ENCODE measurements at places on chromosomes 2 and 18.

- no peak for DNase-seq
Measured at GRCh38 chr18:1408376-1408775, 503.7 kb downstream of the ADCYAP1 start.

GRCh38 chr2:171178993-171179392 lies 18.3 kb upstream of the TLK1 start:
- no peak for DNase-seq

GRCh38 chr2:203774760-203775159 lies 68.3 kb downstream of the CD28 start:
- no peak for DNase-seq

DNA sequence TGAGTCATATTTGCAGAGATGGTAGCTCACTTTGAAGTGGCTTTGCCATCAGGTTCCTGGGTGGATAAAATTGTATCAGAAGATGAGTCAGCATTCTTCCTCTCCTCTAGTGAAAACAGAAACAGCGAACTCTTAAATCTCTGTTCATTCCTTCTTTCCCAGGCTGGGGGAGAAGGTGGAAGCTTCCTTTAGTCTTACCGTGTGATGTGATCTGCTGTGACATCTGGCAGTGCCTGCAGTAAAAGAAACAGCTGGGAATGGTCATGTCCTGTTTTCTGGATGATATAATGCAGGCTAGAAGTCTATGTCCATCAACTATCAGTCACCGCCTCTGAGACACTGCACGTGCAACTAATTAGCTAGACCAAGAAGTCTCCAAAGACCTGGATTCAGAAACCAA lies 171.6 kb downstream of the VAPA start:
- no peak for DNase-seq

GRCh38 chr2:85503851-85504777 lies 34.9 kb upstream of the MAT2A start:
- peak; percentile 63 for DNase-seq

- DNase-seq = no peak
Measured at GRCh38 chr2:240364961-240365775, 70.3 kb upstream of the GPC1 start.

- no peak for DNase-seq
Measured at GRCh38 chr2:89763254-89763580, 1071.7 kb downstream of the RPIA start.

GRCh38 chr2:62196278-62196901 lies 475 bp downstream of the B3GNT2 start:
- no peak for DNase-seq

GRCh38 chr2:21924640-21925285 lies 801.0 kb downstream of the TDRD15 start:
- DNase-seq = no peak

GRCh38 chr2:209505410-209505809 lies 81.6 kb downstream of the MAP2 start:
- DNase-seq = no peak

DNA sequence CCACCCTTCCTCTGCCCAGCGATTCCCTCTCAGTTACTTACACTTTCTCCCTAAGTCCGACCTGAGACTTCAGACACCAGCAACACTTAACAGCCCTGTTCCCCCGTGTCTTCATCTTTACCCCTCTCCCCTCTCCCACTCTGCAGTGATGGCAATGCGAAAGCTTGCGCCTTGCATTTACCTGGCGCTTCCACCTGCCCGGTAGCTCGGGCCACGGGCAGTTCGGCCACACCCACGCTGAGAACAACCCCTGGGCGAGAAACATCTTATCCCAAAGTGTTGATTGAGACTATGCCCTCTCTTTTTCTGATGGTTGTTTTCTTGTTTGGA lies 558 bp downstream of the DNAJC10 start:
- DNase-seq = no peak

DNA sequence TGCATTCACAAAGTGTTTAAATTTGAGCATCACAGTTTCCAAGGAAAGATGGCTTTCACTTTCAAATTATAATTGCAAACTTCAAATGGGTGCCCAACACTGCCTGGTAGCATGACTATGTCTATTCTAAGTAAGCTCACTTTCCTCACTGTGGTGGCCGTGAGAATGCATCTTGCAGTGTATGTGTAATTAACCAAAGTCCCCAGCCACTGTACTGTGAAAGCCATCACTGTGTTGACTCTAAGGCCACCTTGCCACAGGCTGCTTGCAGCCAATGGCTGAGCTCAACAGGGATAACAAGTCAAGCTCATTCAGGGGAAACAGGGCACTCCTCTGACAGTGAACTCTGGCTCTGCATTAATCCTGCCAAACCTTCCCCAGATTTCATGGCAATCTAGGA lies 43.3 kb upstream of the LGALSL start:
- no peak for DNase-seq

- no peak for DNase-seq
Measured at GRCh38 chr18:44424645-44425035, 256.0 kb upstream of the SETBP1 start.

DNA sequence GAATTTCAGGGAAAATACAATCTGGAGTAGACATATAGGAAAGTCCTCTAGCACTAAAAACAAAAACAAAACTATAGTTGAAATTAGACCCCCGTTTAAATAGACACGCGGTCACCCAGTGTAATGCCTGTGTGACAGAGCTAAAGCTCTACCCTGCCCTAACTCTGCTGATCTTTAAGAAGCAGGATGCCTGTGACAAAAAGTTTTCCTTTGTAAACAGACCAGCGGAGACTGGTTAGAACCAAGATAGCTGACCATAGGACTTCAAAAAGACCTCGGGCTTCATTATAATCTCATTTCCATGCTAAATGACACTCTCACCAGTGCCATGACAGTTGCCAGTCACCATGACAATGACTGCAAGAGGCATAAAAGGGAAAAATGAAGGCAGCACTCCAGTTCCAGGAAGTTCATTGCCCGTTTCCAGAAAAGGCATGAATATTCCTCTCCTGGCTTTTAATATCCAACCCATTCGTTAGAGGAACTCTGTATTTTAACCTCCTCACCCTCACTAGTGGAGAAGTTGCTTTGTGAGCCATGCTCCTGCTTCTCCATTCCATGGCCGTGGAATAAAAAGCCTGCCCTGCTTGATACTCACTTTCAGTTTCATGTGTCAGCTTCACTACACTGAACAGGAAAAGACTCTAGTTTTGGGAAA lies 157.2 kb upstream of the COPS8 start:
- no peak for DNase-seq

DNA sequence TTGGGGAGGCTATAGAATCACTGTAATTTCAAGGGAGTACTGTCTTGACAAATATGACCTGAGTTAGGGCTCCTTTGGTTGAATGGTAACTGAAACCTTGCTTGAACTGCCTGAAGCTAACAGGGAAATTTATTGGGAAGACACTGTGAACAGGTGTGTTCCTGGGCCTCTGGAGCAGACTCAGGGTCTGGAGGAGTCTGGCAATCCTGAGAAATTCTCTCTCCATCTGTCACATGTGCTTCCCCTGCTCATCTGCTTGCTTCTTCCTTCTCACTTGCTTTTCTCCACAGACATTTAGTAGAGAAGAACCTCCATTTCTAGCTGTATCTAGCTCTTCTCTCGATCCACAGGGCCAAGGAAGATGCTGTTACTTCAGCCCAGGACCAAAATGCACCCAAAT lies 476.5 kb downstream of the LRP1B start:
- DNase-seq = no peak

DNA sequence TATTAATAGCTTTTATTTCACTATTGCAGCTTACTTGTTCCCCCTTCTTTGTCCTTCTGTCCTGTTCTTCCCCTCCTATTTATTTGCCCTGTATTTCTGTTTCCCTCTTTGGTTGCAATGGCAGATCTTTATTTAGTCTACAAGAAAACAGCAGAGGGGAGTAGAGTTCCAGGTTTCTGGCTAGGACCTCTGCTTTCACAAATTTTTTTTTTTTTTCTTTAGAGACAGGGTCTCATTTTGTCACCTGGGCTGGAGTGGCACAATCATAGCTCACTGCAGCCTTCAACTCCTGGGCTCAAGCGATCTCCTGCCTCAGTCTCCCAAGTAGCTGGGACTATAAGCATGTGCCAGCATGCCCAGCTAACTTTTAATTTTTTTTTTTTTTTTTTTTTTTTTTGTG lies 188.1 kb upstream of the SPRED2 start:
- no peak for DNase-seq

GRCh38 chr18:30618567-30618966 lies 424.0 kb downstream of the DSC3 start:
- DNase-seq = no peak

GRCh38 chr2:212845941-212846340 lies 305.5 kb downstream of the IKZF2 start:
- DNase-seq = no peak

DNA sequence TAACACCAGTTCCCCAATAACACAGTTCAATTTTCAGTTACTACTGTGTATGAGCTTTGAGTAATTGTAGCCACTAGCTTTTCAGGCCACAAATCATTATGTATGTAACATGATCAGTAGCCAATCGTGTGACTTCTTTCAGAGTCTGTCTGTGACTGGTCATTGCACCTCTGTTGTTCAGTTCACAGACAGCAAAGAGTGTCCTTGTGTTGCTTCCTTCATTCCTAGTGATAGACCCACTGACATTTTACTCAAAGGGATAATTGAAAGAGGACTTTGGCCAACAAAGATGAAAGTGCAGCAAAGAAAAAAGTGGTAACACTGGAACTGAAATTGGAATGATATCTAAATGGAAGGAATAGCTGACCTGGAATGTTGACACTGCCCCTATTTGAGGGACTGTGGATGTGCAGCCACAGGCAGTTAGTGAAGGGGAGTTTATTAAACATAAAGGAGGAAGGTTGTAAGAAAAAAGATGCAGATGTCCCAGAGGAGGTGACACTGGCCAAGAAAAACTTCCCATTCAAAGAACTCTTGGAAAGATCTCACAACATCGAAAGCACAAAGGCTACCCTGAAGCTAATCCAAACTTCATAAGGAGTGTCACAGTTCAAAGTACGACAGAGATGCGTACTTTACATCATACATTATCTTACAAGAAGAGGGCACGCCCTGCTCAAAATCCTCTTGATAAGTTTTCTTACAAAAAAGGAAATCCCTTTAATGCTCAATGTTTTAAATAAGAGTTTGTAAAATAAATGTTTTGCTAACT lies 19.3 kb downstream of the TTC39C start:
- DNase-seq = no peak

DNA sequence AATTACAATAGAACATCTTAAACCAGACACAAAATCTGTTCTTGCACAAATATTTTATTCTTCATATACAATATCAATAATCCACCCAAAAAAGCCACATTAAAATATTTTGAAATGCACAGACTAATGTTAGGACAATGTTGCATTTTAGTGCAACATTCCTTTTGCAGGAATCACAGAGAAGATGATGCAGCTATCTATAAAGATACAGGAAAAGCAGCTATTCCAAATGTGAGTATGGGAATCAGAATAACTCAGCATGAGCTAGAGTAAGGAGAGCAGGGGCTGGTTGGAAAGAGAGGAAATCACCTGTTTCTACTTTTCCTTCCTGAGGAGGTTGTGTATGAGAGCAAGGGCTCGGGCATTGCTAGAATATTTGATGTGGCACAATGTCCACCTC lies 4.8 kb downstream of the C2orf66 start:
- DNase-seq = no peak

DNA sequence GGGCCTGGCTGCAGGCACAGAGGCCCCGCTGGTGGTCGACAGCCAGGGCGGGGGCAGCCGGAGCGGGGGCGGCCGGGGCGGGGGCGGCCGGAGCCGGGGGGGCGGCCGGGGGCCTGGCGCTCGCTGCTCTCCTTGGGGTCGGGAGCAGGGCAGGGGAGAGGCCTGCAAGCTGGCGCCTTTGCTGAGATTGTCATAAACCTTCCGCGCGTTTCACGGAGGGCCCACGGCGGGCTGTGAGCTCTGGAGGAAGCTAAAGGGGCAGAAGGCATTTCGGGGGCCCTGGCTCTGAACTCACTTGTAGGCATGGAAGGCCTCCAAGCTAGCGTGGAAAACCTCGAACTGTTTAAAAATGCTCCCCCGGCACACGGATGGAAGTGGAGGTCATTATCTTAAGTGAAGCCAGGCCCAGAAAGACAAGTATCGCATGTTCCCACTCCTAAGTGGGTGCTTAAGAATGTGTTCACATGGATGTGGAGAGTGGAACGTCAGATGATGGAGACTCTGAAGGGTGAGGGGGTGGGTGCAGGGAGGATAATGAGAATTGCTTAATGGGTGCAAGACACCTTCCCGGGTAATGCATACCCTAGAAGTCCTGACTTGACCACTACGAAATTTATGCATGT lies 629 bp downstream of the PRELID3A start:
- DNase-seq = no peak

GRCh38 chr2:127105656-127106456 lies 1.1 kb downstream of the BIN1 start:
- no peak for DNase-seq

GRCh38 chr2:181178823-181179412 lies 198.5 kb downstream of the UBE2E3 start:
- DNase-seq = no peak

- no peak for DNase-seq
Measured at GRCh38 chr18:10194592-10194991, 259.8 kb upstream of the APCDD1 start.
